ENCODE measurements at places on chromosomes 6 and 20. TPM values are rescaled to one million over a fixed set of nuclear protein-coding genes. Genes with fewer than 3 reads are reported as not detected.

Gene PACRG
- total RNA-seq, result not detected

Gene RAET1E
- 0.06 TPM for total RNA-seq

Gene ENPP1
- 1.2 TPM for total RNA-seq

Gene DYNLT2
- 0.49 TPM for total RNA-seq

Gene NKX2-2
- not detected for total RNA-seq

Gene C6orf52
- not detected for total RNA-seq

Gene CAPN11
- total RNA-seq, result 0.12 TPM

Gene ELOVL2
- total RNA-seq, result 4.1 TPM
